ENCODE measurements at places on chromosomes 4 and X.

- no peak for DNase-seq
Measured at GRCh38 chrX:115367951-115368350, 78.4 kb downstream of the LUZP4 start.

GRCh38 chr4:156771171-156771837 lies 200.3 kb downstream of the PDGFC start:
- peak; percentile 28 for DNase-seq

DNA sequence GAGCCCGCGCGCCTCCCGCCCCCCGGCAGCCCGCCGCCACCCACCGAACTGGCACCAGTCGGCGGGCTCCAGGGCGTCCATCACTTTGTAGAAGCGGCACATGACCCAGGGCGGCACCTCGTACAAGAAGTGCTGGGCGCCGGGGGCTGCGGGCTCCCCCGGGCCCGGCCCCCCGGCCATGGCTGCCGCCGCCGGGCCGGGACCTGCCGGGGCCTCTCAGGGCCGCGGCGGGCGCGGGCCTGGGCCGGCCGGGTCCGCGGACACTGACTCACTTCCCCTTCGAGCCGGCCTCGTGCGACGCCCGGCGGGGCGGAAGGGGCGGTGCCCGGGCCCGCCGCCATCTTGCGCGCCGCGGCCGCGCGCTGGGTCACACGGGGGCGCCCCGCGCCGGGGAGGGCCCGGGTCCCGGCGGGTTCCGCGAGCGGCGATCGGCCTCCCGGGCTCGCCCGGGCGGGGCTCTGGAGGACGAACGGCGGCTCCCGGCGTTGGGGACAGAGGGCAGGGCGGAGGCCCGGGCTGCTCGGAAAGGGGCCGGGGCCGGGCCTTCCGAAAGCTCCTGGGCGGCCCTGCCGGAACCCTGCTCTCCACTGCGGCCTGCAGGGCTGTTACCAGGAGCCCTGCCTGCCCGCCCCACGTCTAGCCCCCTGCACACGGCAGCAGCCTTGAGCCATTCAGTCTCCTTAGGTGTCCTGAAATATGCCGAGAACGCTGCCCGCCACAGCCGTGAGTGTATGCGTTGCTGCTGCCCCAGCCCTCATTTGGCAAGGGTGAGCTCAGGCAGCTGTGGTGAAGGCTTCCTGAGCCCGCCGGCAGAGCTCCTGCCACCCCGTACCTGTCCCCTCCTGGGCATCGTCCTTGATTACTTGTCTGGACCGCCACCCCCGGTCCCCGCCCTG lies at the start of gene IRAK1:
IRAK1 (minus strand) TSS at position 270 of the 896 bp plus-strand sequence; CDS start at position 180, 90 bp downstream.
- peak; percentile 78 for DNase-seq

DNA sequence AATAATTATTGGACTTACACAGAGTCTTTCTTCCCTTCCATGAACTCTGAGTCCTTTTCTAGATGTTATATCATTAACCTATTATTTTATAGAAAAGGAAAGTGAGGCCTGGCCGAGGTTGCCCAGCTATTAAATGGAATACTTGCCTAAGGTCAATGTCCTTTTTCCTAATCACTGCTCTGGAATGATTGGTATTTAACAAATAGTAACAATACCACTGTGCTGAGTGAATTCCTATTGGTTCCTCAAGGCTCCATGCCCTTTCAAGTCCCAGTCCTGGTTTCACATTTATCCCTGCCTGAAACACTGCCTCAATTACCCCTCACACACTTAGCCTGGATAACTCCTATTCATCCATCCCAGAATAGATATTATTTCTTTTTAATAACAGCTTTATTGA lies 6.2 kb downstream of the TCEAL9 start:
- DNase-seq: peak; percentile 45

DNA sequence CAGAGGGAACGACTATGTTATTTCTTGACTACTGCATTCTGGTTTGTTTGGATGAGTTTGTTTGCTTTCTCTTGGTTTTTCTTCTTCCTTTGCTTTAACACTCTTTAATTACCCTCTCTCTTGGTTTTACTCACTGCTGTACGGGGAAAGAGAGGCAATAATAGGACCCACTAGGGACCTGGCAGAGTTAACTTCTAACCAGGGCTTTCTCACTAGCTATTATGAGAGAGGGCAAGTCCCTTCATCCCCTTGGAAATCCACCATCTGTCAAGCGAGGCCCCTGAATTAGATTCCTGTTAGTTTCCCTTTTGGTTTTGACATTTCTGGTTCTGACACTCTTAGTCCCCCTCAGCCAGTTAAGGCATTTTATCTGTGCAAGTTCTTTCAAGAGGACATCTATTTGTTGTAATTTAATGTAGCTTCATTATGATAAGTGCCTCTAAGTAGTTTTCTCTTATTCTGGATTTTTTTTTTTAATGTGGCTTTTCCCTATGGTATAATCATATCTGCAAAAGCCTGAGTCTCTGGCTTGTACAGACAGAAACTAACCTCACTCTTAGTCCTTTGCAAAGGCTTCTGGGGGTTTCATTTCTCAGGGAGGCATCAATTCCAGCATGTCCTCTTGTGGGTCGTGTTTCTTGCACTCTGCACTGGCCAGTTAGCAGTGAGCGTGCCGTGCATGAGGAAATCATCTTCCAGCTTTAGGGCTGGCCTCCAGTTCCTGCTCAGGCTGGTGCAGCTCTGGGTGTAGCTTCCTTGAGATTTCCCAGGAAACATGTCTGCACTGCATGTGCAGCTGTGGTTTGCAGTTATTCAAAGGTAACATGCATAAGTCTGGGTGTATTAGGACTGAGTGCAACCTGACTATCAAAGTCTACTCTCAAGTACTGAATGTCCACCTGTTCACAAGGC lies 221.3 kb downstream of the STIM2 start:
- DNase-seq: no peak

- peak; percentile 3 for DNase-seq
Measured at GRCh38 chr4:8704632-8705031, 112.1 kb downstream of the CPZ start.

All from iPS-NIHi11 (cell line).